ENCODE measurements at places on chromosomes 3 and 15.

GRCh38 chr3:97613139-97613538 lies 151.4 kb upstream of the ARL6 start:
- no peak for DNase-seq

GRCh38 chr15:95422255-95422654 lies 908.2 kb upstream of the NR2F2 start:
- DNase-seq = no peak

- no peak for DNase-seq
Observed at GRCh38 chr15:29480278-29480677, 210.7 kb upstream of the NSMCE3 start.

GRCh38 chr3:9782770-9783169 lies 9.5 kb downstream of the TADA3 start:
- DNase-seq = no peak

DNA sequence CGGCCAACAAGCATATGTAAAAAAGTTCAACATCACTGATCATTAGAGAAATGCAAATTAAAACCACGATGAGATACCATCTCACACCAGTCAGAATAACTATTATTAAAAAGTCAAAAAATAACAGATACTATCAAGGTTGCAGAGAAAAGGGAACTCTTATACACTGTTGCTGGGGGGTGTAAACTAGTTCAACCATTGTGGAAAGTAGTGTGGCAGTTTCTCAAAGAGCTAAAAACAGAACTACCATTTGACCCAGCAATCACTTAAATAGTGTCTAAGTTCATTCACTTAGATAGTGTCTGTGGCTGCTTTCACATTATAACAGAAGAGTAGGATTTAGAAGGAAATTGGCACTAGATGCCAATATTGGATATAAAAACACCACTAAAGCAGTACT lies 49.7 kb downstream of the CGGBP1 start:
- DNase-seq = no peak

GRCh38 chr3:176905331-176905730 lies 292.0 kb downstream of the TBL1XR1 start:
- DNase-seq = no peak

- no peak for DNase-seq
Observed at GRCh38 chr3:177377166-177377565, 179.9 kb upstream of the TBL1XR1 start.

DNA sequence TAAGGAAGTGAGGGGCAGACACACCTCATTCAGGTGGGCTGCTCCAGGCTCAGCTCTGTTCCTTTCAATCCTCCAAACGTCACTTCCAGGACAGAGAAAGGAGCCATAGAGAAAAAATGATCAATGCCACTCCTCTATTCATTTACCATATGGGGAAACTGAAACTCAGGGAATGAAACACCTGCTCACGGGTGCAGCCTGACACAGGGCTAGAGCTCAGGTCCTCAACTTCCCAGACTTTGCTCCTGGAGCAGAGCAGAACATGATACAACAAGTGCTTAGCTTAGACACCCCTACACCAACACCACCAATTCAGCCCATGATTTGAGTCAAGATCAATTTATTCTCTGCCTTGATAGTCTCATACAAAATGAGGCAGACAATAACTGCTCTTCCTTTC lies 58.5 kb upstream of the LPP start:
- DNase-seq = no peak
